ENCODE measurements at places on chromosomes 7 and 10.

DNA sequence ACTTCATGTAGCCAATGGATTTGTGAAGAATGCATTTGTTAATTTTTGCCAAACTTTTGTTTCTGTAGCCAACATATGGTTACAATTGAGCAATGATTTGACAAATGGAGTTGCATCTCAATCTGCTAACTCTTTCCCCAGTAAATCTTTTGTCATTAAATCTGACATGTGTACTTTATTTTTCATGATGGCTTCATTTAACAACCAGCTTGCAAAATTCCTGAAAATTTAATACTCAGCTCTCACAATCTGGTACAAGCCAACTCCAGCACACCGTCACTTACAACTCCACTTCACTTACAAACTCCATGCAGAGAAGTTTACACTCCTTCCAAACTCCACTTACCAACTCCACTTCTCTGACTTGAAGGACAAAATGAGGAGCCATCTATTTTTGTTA is 26.5 kb upstream of the HIBADH start:
- no peak for DNase-seq

DNA sequence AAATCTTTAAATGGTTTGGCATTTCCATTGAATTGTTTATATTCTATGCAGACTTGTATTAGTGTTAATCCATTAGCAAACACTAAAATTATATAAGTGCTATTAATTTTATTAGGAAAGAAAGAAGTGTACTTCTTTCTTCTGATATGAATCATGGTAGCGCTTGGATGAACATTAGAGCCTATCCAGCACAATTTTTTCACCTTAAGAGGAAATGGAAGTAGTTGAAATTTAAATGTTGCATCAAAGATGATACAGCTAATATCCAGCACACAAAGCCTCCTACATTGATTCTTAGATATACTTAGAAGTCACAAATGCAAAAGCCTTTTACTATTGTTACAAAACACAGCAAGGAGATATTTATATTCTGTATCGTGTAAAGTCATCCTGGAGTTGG is 174.5 kb downstream of the AHR start:
- DNase-seq: no peak

- DNase-seq: no peak
These were observed 62.6 kb upstream of the HECTD2 start for GRCh38 chr10:91347529-91347928.

DNA sequence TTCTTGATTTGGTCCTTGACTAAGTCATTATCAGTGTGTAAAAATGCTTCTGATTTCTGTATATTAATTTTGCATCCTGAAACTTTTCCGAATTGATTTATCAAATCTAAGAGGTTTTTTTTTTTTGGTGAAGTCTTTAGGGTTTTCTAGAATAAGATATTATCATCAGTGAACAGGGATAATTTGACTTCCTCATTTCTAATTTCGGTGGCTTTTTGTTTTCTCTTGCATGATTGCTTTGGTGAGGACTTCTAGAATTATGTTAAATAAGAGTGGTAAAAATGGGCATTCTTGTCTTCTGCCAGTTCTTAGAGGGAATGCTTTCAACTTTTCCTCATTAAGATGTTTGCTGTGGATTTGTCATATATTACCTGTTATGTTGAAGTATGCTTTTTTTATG is 170.5 kb downstream of the CCDC7 start:
- no peak for DNase-seq

- no peak for DNase-seq
These were observed 247.3 kb downstream of the SKAP2 start for GRCh38 chr7:26617066-26617465.

GRCh38 chr7:148783801-148784527 is 85.3 kb downstream of the CUL1 start:
- DNase-seq: no peak

Data from stimulated activated CD4-positive, alpha-beta T cell treated with anti-CD3 and anti-CD28 coated beads, Interleukin-1b, Interleukin-23, amount 100 ng/mL, for 4 hours (primary cell).